Activated B cell treated with CpG ODN at 0.5 μM for 24 hours (primary cell): ENCODE measurements at places on chromosomes 6 and 20.

DNA sequence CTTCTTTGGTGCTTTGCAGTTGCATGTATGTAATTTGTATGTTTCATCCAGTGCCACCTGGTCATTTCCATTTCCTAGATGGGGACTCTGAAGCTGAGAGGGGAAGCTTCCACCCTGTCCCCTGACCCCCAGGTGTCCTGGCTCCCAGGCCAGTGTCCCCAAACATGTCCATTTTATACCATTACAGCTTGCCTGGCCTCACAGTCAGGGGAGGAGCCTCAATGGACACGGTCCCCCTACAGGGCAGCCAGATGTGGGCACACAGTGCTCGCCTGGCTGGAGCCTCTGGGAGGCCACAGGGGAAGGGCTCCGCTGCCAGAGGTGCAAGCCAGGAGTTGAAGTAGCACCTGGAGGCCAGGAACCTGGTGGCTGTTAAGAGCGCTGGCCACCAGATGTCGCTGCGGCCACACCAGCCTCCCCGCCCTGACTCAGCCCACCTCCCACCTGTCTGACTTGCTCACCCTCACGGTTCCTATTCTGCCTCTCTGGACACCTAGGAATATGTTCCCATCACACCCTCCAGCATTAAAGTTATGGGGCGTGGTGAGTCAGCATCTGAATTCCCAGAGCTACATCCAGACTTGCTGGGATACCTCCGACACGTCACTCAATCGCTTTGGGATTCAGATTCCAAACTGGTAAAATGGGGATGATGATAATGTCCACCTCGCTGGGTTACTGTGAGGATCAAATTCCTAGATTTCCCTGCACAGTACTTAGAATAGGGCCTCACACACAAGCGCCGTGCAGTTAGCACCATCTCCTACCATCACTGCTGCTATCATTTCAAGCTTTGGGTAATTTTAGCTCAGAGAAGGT lies 107.4 kb downstream of the SULF2 start:
- DNase-seq, result peak; percentile 61

DNA sequence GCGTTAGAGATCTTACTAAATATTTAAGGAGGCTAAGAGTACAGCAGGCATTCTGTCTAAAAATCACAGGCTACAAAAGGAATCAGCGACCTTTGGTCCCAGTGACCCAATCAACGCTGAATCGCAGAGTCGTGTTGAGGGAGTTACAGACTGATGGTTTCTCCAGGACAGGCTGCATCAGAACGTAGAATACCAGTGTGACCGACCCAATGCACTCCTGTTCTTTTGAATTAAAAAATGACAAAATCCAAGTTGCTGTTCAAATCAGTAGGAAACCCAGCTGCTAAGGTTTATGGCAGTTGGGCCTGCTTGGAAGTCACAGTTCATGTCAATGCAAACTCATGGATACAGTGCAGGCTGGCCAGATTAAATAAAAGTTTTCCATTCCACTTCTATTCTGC lies 155.8 kb upstream of the AFDN start:
- no peak for DNase-seq

DNA sequence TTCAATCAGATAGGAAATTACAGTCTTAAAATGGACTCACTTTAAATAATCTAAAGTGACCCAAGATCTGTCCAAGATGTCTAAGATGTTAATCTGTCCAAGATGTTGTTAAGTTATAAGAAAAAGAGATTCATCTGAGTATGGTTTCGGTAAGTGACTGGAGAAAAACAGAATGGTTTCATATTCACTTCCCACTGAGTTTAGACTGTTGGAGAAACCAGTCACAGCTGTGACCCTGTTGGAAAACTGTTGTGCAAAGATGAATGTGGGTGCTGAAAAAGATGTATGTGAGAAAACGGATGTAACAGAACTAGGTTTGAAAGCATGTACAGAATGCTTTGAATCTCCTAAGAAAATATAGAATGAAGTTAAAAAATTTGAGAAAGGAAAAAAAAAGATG lies 325.9 kb downstream of the COL12A1 start:
- DNase-seq, result no peak

DNA sequence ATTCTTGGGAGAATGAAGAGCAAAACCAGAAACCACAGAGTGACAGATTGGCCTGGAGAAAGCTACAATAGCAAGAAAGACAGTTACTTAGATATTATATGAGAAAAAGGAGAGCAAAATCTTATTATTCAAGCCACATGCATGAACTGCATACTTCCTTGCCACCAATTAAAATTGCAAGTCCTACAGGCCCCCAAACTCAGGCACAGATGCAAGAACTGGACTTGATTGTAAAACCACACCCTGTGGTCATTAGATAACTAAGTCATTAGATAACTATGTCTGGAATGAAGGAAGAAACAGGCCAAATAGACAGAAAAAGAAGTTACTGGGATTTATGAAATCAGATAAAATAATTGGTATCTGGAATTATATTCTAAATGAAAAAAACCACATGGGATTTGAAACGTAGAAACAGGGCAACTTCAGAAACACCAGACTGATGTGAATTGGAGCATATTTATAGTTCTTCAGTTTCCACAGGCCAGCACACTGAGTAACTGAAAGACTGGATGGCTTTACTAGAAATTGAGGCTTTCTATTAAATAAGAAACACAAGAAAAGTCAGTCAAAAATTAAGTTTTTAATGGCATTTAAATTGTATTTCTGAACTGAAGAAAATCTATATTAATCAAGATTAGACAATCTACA lies 49.4 kb upstream of the CARMIL1 start:
- DNase-seq, result no peak

- no peak for DNase-seq
These were observed 1.1 kb upstream of the RIN2 start for GRCh38 chr20:19756761-19757486.

DNA sequence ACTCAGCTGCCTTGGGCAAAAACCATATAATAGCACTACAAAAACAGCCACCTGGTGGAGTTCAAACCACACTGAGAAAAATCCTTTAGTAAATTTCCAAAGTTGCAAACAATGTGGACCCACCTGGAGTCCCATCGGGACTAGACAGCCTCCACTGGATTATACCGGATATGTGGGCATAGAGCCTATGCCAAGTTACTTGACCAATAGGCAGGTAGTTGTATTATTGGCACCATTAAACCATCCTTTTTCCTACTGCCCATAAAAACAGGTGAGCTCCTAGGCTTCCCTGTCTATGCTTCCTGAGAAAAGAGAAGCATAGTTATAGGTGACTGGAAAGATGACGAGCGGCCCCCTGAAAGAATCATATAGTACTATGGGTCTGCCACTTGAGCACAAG lies 51.7 kb upstream of the ADGRF4 start:
- DNase-seq, result no peak

GRCh38 chr6:69232911-69233448 lies 563.8 kb downstream of the LMBRD1 start:
- no peak for DNase-seq

GRCh38 chr20:50903353-50904051 lies 27.7 kb downstream of the ADNP start:
- DNase-seq, result no peak

- no peak for DNase-seq
These were observed 117.6 kb downstream of the HIVEP2 start for GRCh38 chr6:142827369-142827768.

GRCh38 chr6:97456070-97456469 lies 173.1 kb upstream of the MMS22L start:
- no peak for DNase-seq

- DNase-seq, result no peak
These were observed 159.3 kb downstream of the NFATC2 start for GRCh38 chr20:51382986-51383821.

GRCh38 chr6:31379850-31380249 lies 22.9 kb upstream of the HLA-B start:
- no peak for DNase-seq

GRCh38 chr20:20549704-20550103 lies 162.7 kb downstream of the RALGAPA2 start:
- no peak for DNase-seq

GRCh38 chr20:61346996-61347395 lies 94.9 kb downstream of the CDH4 start:
- DNase-seq, result no peak

- DNase-seq, result no peak
These were observed 192.6 kb upstream of the GGTLC1 start for GRCh38 chr20:24181151-24181550.

DNA sequence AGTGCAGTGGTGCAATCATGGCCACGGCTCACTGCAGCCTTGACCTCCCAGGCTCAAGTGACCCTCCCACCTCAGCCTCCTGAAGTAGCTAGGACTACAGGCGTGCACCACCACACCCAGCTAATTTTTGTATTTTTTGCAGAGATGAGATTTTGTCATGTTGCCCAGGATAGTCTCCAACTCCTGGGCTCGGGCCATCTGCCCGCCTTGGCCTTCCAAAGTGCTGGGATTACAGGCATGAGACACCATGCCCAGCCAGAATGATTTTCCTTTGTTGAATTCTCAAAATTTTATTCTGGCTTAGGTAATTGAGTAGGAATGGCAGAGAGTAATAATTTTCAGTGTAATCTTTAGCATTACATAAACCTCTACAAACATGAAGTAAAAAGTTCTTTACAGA lies 37.1 kb downstream of the SLC16A10 start:
- DNase-seq, result no peak

- no peak for DNase-seq
These were observed 22.3 kb downstream of the STX7 start for GRCh38 chr6:132490478-132491204.

DNA sequence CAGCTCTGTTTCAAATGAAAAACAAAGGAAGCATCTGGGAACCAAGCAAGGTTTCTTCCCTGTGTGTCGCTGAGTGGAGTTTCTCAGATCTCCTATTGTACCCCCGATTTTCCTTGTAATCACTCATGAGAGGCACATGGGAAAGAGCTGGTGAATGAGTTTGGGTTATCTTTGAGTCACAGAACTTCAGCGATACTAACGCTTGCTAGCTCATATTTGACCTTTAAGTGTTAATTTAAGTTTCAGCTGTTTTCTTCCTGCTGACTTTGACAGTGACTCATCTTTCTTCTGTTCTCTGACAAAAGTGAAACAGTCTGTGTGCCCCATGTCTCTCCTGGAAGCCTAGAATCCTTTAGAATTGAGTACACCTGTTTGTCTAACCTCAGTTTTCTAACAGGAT lies 261.1 kb upstream of the RGS17 start:
- no peak for DNase-seq

- DNase-seq, result no peak
These were observed 66.7 kb upstream of the TOP1 start for GRCh38 chr20:40961686-40962640.

DNA sequence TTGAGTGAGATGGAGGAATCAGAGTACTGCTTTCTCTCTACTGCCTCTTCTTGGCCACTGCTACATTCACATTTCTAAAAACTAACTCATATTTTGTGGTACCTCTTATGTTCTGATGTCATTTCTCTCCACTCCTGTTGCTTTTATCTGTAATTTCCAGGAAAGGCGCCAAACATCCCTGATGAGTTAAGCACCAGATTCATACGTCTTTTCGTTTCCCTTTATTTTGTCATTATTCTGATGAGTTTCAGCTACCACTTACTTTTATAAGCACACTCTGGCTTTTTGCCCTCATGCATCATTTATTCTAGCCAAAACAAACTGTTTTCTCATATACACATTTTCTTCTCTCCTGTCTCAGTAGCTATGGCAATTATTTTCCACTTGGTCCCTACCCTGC lies 680.0 kb downstream of the RNF144B start:
- DNase-seq, result no peak

GRCh38 chr6:74434171-74434570 lies 738.2 kb downstream of the CD109 start:
- DNase-seq, result no peak

DNA sequence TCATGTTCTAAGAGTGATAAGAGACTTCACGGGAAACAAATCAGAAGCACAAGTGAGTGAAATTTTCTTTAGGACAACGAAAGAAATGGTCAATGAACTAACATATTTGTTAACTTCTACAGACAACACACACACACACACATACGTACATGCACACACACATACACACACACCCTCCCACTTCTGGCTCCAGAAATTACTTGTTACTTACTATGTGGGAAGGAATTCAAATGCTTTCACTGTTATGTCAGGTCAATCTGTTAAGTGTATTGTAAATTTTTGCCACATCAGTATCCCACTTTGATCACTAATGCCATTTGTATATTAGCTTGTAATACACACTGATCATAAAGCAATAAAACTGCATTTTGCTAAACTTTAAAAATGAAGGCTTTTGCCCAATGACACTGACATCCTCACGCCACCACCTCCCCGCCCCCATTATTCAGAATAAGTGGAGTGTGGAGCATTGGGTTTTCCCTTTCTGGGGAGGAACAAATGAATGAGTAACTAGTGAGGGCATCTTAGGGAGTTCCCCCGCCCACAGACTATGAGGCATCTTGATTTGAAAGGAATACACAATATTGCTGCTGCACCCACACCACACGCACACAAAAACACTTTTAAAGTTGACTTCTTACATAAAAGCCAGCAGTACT lies 76.2 kb downstream of the ATXN1 start:
- peak; percentile 45 for DNase-seq

- no peak for DNase-seq
These were observed 237.7 kb downstream of the ARID1B start for GRCh38 chr6:157014871-157015270.

DNA sequence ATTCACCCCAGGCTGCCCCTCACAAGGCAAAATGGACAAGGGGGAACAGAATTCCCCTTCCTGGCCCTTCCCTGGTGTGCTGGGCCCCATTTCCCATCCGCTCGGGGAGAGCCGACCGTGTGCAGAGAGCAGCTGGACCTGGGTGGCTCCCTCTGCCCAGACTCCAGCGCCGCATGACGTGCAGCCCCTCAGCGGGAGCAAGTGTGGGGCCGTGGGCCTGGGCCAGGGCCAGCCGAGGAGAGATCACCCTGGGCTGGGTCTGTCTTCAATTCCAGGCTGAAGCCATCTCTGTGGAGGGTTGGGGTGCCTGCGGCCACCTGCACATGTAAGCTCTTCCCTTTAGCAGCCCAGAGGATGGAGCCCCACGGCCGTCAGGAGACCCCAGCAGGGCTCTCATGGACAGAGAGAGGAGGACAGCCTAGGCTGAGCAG lies 241.8 kb downstream of the TTLL2 start:
- DNase-seq, result no peak

GRCh38 chr6:70258483-70258882 lies 44.4 kb downstream of the COL9A1 start:
- no peak for DNase-seq

DNA sequence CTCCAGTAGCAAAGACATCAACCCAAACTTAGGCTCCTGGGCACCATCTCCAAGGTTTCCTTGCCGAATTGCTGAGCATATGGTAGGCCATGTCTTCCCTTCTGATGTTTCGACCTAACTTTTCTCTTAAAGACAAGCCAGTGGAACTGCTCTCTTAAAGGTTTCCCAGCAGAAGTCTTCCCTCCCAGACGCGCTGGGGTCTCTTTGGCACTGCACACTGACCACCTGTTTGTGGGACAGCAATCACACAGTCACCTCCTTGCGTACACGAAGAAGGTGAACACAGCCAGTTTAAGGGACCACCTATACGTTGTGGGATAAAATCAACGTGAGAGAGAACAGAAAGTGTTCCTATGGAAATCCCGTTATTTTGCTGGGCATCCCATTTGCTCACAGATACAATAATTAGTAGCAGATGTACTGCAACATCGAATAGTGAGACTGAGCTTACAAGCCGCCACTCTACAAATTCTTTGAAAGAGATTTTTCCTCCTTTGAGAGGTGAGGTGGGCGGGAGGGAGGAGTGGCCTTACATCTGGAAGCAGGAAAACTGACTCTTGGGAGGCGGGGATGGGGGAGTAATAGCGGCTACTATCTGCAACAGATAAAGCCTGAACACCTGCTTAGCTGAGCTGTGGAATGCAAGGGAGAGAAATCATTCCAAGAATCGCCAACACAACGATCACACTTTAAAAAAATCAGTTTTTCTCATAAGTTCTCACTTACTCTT lies 9.9 kb downstream of the GRIK2 start:
- DNase-seq, result no peak
